PC-3 (cell line): ENCODE measurements at places on chromosomes 7 and 10. TPM values are rescaled to one million over a fixed set of nuclear protein-coding genes. Genes with fewer than 3 reads are reported as not detected.

The ACSL5 gene
- 1.4 TPM in 1 of 2 replicates, not detected in the other for total RNA-seq

The ZNRF2 gene
- total RNA-seq: 13.1 and 15.8 TPM in 2 replicates

The TBX20 gene
- total RNA-seq: 0.47 and 1.1 TPM in 2 replicates

The SPOCK2 gene
- 0.06 and 0.33 TPM in 2 replicates for total RNA-seq

The CALCR gene
- not detected in 2 replicates for total RNA-seq

The TMEM225B gene
- not detected in 2 replicates for total RNA-seq

The TNS3 gene
- 71.4 and 72.3 TPM in 2 replicates for total RNA-seq

The NPM3 gene
- total RNA-seq: 117 and 128 TPM in 2 replicates

The COL17A1 gene
- 1.2 and 1.6 TPM in 2 replicates for total RNA-seq

The HECW1 gene
- 3.0 and 3.6 TPM in 2 replicates for total RNA-seq

The CHST3 gene
- total RNA-seq: 12.7 and 17.0 TPM in 2 replicates

The EN2 gene
- 2.3 and 2.4 TPM in 2 replicates for total RNA-seq

GRCh38 chr10:42111661-42112330 lies 526.6 kb downstream of the ZNF33B start:
- H3K27me3 ChIP-seq: no peaks in the 10 kb centered on the region
- no peak overlapping the region for H3K27ac ChIP-seq
- H3K4me1 ChIP-seq: no peaks in the 10 kb centered on the region
- H3K36me3 ChIP-seq: no peaks in the 10 kb centered on the region

DNA sequence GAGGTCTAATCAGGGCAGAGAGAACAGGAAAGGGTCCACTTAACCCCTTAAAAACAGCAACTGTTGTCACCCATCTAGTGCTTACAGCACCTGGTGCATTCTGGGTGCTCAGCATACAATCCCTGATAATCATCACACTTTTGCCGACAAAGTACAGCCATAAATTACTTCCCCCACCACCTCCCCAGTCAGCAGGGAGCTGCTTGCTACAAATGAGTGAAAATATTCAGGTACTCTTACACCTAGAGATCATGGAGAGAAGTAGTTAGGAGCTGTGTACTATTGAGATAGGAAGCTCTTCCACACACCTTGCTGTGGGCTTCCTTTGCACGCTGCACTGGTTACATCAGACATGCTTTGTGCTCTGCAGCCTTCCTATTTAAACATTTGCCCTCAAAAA lies 723.5 kb upstream of the GALNT17 start:
- no peaks in the 10 kb centered on the region for H3K27me3 ChIP-seq
- no peak overlapping the region for H3K4me3 ChIP-seq
- H3K36me3 ChIP-seq: no peaks in the 10 kb centered on the region
- no peaks in the 10 kb centered on the region for H3K4me1 ChIP-seq
- no peak for DNase-seq

DNA sequence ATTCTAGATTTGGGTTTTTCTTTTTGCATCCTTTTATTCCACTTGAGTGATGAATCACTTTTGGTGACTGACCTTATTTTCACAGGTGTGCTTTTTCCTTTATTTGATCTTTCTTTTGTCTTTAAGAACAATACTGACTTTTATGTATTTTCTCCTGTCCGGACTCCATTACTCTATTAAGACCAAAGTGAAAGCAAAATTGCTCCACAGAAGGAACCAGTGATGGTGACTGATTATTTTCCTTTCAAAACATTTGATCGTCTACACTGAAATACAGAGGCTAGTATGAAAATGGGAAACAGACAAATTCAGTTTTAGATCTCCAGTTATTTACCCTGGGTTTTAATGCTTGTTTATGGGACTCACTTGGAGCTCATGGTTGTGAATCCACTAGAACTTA lies 15.5 kb downstream of the EXOC4 start:
- H3K4me1 ChIP-seq: no peaks in the 10 kb centered on the region
- no peak for DNase-seq
- no peaks in the 10 kb centered on the region for H3K27me3 ChIP-seq
- no peaks in the 10 kb centered on the region for H3K36me3 ChIP-seq
- H3K4me3 ChIP-seq: no peak overlapping the region

DNA sequence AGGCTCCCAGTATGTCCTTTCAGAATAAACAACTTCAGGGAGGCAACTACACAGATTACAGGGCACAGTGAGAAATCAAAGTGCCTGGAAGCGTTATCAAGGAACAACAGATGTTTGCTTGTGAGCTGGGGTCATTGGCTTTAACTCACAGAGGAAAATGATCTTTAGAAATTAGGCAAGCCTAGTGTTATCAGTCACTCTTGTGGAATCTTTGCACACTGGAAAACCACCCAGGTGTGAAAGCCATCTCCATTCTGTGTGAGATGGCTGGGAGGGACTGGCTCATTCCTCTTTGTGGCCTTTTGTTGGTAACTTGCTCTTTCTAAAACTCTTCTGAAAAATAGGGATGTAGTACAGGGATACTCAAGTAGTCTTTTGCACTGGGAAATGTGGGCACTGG lies 716.0 kb downstream of the XPNPEP1 start:
- no peaks in the 10 kb centered on the region for H3K36me3 ChIP-seq
- no peak overlapping the region for H3K4me3 ChIP-seq
- H3K27me3 ChIP-seq: no peaks in the 10 kb centered on the region
- peaks cover 15% of the 10 kb centered on the region for H3K4me1 ChIP-seq

DNA sequence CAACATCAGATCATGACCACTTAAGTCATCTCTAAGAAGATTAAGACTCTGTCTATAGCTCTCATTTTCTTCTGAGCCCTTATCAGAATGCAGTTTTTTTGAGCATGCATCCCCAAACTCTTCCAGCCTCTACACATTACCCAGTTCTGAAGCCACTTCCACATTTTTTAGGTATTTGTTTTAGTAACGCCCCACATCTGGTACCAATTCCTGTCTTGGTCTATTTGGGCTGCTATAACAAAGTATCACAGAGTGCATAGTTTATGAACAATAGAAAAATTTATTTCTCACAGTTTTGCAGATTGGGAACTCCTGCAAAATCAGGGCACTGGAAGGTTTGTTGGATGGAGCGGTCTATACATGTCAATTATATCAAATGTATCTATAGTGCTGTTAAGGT lies 107.7 kb upstream of the KCND2 start:
- H3K4me3 ChIP-seq: no peak overlapping the region
- H3K27ac ChIP-seq: no peak overlapping the region
- peaks cover 2% of the 10 kb centered on the region; the same call in 1 of the 2 replicates for H3K4me1 ChIP-seq
- no peaks in the 10 kb centered on the region for H3K27me3 ChIP-seq

- no peaks in the 10 kb centered on the region for H3K27me3 ChIP-seq
- H3K27ac ChIP-seq: no peak overlapping the region
- H3K36me3 ChIP-seq: no peaks in the 10 kb centered on the region
- no peak for DNase-seq
- H3K4me3 ChIP-seq: no peak overlapping the region
- H3K4me1 ChIP-seq: peaks cover 6% of the 10 kb centered on the region; the same call in 1 of the 2 replicates
Measured at GRCh38 chr10:114489521-114490310, 85.4 kb upstream of the AFAP1L2 start.

GRCh38 chr10:79331709-79332108 lies 15.6 kb upstream of the PPIF start:
- DNase-seq: peak; percentile 100
- peak overlapping the region; percentile 81 for H3K27ac ChIP-seq
- no peaks in the 10 kb centered on the region for H3K27me3 ChIP-seq
- no peak overlapping the region for H3K4me3 ChIP-seq
- H3K36me3 ChIP-seq: no peaks in the 10 kb centered on the region; the same call in 1 of the 2 replicates
- peaks cover 60% of the 10 kb centered on the region for H3K4me1 ChIP-seq

DNA sequence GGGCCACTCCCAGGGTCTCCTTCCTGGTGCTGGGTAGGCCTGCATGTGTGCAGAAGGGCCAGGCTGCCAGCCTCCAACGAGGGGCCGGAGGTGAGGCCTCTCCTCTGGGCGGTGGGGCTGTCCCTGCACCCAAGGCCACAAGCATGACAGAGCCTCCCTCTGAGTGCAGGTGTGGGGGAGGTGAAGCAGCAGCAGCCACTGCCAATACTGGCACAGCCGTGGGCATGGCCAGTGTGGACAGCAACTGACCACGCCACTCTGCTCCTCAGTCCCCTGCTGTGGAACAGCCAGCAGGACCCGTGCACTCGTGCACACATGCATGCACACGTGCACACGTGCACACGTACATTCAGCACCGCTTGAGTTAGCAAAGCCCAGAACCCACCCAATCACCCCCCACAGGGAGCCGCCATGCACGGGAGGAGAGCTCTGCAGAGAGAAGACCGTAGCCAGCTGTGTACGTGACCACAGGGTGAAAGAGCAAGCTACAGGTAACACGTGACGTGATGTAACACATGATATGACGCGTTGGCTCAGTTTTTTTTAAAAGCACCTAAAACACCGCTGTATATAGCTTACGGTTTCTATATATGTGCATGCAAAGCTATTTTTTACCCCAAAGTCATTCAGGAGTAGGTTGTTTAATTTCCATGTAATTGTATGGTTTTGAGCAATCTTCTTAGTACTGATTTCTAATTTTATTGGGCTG lies 23.1 kb downstream of the PAPOLB start:
- no peak overlapping the region for H3K4me3 ChIP-seq
- no peaks in the 10 kb centered on the region for H3K4me1 ChIP-seq
- DNase-seq: no peak
- no peaks in the 10 kb centered on the region for H3K27me3 ChIP-seq

DNA sequence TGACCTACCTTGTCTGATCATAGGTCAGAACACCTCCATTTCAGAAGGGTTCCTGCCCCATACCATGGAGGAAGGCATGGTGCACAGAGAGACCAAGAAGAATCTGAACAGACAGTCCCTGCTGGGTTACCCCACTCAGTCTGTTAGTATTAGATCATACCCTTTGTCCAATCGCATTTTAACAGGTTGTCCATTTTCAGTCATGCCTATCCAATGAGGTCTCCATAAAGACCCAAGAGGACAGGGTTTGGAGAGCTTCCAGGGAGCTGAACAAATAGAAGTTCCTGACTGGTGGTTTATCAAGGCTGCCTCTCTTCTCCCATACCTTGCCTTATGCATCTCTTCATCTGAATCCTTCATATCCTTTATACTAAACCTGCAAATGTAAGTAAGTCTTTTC lies 21.2 kb upstream of the SLC16A12 start:
- H3K36me3 ChIP-seq: no peaks in the 10 kb centered on the region
- H3K4me3 ChIP-seq: no peak overlapping the region
- DNase-seq: peak; percentile 32
- H3K27ac ChIP-seq: no peak overlapping the region

DNA sequence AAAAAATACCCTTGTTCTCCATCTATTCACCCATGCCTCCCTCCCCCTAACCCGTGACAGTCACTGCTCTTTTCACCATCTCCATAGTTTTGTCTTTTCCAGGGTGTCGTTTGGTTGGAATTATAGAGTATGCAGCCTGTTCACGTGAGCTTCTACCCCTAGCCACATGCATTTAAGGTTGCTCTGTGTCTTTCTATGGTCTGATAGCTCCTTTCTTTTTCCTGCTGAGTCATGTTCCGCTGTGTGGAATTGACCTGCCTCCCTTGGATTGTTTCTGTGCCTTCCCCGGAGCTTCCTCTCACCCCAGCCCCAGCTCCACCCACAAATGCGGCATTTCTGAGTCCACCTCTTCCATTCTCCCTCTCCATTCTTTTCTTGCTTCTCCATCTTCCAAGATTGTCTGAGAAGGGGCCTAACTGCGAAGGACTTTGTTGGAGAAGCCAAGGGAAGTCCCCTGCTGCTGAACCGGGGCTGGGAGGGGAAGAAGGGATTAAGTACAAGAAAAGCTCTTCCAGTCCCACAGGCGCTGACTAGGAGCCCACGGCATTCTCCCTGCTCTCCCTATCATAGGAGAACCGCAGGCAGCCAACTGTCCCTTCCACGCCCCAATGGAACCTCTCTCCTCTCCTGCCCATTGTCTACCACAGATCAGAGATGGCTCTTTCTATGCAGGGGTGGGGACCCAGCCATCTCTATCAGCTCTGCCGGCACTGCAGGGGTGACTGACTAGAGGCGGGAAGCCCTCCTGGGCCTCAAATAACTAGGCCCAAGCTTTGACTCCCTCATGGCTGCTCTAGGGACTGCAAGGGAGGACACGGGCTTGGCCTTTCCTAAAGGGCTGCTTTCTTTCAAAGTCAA lies 87.5 kb upstream of the ANLN start:
- peak; percentile 38 for DNase-seq
- peak overlapping the region; percentile 41 for H3K27ac ChIP-seq
- no peak overlapping the region for H3K4me3 ChIP-seq
- H3K27me3 ChIP-seq: no peaks in the 10 kb centered on the region

DNA sequence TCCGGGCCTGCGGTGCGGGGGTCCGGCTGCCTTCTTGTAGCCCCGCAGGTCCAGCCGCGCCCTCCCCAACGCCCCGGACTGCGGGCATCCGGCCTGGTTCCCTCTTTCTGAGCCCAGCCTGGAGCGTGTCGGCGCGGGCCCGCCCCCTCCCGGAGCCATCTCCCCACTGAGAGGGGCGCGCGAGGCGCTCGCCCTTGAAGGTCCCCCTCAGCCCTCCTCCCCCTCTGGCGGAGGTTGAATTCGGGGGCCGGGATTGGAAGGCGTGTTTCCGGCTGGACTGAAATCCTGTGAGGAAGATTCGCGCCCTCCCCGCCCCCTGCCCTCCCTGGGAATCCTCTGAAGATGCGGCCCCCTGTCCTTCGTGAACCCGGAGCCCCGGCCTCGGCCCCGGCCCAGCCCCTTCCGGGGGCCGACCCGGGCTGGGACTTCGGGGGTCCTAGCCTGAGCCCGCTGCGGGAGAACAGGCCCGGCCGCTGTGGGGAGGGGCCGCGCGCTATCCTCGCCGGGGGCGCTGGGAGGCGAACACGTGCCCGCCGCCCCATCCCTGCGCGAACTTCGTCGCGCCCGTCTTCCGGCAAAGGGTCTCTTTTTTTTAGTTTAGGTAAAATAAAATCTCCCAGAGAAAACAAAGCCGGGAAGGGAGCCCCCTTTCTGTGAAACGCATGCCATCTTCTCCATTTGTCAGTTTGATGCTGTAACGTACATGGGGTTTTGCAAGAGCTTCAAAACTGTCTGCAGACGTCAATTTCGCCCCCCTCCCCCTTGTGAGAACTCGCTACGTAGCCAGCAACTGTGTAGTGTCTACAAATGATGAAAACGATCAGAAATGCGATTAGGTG lies 636 bp downstream of the PDCD4 start:
- H3K36me3 ChIP-seq: no peaks in the 10 kb centered on the region
- H3K27me3 ChIP-seq: no peaks in the 10 kb centered on the region
- H3K4me1 ChIP-seq: peaks cover 16% of the 10 kb centered on the region

- no peaks in the 10 kb centered on the region for H3K36me3 ChIP-seq
- no peaks in the 10 kb centered on the region for H3K4me1 ChIP-seq
- no peak overlapping the region for H3K27ac ChIP-seq
- peaks cover 24% of the 10 kb centered on the region for H3K27me3 ChIP-seq
- DNase-seq: no peak
Measured at GRCh38 chr7:86667732-86668131, 24.0 kb downstream of the GRM3 start.

- no peak overlapping the region for H3K4me3 ChIP-seq
- H3K36me3 ChIP-seq: peaks cover 13% of the 10 kb centered on the region; the same call in 1 of the 2 replicates
- DNase-seq: no peak
- H3K27me3 ChIP-seq: no peaks in the 10 kb centered on the region
- H3K27ac ChIP-seq: no peak overlapping the region
Measured at GRCh38 chr10:72336259-72337038, 18.3 kb downstream of the DNAJB12 start.

GRCh38 chr7:24052572-24053260 lies 231.3 kb upstream of the NPY start:
- H3K27me3 ChIP-seq: peaks cover 11% of the 10 kb centered on the region
- H3K36me3 ChIP-seq: no peaks in the 10 kb centered on the region
- peak overlapping the region; percentile 27; the same call in 1 of the 2 replicates for H3K4me3 ChIP-seq
- H3K27ac ChIP-seq: peak overlapping the region; percentile 39
- DNase-seq: peak; percentile 87
